Ureter (tissue), 1 donor: ENCODE measurements at places on chromosomes 16 and 17.

- no peak for DNase-seq
Observed at GRCh38 chr17:12571606-12572005, 94.1 kb upstream of the MYOCD start.

- DNase-seq = no peak
Observed at GRCh38 chr17:6231886-6232731, 161.9 kb downstream of the WSCD1 start.

- no peak for DNase-seq
Observed at GRCh38 chr17:7632492-7632894, 2.6 kb downstream of the SHBG start.

DNA sequence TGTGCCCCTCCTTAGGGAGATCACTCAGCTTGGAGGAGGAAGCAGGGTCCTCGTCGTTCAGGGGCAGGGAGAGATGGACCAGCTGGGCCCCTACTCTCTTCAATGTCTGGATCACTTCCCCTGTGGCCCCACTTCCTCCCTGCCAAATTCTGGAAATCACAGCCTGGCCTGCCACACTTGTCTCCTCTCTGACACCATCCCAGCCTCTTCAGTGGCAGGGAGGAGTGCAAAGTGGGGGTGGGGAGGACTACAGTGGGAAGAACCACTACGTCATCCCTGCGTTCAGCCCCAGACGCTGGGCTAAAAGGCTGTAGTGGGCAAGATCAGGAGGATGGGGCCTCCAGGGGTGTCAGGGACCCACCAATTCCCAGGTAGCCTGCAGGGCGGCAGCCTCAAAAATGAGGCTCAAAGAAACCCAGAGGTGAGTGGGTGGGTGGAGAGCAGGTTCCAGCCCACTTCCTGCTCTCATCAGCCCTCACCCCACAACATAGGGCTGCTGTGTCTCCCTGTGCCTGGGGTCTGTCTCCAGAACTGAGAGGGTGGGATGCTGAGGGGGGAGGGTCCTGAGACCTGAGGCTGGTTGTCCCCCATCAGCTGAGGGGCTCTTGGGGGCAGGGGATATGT is 25.0 kb upstream of the TAC4 start:
- no peak for DNase-seq

DNA sequence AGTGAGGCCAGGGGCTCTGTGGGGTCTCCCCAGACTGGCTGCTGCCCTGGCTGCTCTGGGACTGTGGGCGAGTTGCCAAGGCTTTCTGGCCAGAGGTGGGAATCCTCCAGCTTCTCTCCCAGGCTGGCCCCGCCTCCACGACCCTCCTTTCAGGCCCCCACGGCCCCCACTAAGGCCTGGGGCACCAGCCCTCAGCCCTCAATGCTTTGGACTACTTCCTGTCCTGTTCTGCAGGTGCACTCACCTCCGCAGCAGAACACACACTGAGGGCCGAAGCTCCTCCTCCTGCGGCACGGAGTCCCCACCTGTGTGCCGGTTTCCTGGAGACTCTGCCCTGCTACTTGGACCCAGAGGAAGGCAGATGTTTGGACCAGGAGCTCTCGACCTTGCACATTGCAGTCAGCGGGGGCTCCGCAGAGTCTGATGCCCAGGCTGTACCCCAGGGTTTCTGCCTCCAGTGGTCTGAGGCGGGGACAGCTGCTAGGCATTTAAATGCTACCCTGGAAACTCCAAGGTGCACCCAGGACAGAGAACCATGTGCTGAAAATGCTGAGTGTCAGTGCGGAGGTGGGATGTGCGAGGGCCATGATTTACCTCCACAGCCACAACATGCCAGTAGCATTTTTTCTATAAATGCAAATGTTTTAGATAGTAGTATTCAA is 223.8 kb downstream of the IRF8 start:
- no peak for DNase-seq

- DNase-seq = no peak
Observed at GRCh38 chr16:5758281-5758680, 660.7 kb upstream of the EEF2KMT start.

- DNase-seq = no peak
Observed at GRCh38 chr17:59668816-59669215, 38.4 kb downstream of the PTRH2 start.

DNA sequence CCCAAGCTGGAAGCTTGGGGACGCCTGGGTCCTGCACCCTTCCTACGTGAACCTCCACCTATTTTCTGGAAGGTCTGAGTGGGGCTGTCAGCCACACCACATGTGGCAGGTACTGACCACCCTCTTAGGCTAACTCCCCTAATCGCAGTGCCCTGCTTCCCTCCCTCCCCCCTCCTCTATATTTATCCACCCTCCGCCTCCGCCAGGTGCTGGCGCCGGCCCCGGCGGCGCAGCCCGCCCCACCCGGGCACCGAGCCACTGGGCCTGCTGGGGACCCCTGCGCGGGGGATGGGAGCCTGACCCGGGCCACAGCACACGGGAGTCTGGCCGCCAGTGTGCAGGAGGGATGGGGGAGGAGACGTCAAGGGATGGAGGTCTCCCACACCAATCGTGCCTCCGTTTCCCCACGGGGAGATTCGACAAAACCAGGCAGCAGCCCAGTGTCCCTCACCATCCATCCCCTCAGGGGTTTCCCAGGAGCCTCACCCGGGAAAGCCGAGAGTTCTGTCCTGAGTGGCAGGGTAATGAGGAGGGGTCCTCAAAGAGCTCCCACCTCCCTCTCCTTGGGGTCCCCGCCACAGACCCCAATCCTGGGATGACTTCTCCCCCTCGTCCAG is 1.3 kb downstream of the PLEKHH3 start:
- DNase-seq = no peak

- DNase-seq = no peak
Observed at GRCh38 chr17:44067545-44067940, 1.1 kb upstream of the LSM12 start.

- DNase-seq = no peak
Observed at GRCh38 chr17:80704894-80705293, 160.3 kb downstream of the RPTOR start.

DNA sequence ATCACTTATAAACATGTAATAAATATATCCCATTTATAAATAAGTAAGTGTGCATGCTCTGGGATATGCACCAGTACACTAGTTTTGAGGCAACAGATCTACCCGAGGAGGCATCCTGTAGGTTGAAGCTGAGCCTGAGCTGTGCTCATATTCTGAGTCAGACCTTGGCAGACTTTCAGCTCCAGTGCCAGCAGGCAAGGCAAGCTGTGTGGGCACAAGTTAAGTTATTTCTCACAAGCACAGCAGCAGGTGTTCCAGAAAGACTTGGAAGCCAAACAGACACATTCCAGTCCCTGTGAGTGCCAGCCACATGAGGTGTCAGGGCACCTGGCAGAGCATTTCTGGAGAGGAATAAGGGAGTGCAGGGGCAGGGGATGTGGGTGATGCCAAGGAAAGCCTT is 1.3 kb upstream of the CLEC19A start:
- DNase-seq = peak; percentile 46

DNA sequence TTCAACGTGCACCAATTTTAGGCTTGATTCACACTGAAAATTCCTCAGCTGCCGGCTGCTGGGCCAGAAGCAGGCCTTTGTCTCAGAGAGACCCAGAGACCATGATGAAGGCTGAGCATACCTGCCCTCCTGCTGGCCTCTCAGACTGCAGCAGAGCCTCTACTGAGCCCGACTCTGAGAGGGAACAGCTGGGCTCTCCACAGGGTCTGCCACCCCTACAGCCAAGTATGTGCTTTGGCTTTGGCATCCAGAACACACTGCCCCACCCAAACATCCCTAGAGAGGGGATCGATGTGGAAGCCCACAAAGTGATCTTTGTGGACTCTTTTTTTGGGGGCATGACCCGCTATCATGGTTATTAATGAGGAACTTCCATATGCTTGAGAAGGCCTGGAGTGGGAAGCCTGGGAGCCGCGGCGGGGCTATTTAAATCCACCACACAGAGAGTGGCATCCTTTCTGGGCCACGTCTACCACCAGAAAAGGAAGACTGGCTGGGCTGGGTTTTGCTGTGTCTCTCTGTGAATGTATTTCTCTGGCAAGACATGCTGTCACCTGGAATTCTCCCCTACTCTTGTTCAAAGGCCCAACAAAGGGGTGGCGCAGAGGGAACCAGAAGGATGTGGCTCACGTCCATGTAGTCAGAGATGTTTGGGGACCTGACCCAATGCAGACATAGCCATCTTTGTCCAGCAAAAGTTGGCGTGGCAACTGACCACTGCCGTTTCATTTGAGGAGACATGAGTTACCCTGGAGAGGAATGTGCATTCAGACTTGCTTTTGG is 69.3 kb downstream of the GNAO1 start:
- no peak for DNase-seq

DNA sequence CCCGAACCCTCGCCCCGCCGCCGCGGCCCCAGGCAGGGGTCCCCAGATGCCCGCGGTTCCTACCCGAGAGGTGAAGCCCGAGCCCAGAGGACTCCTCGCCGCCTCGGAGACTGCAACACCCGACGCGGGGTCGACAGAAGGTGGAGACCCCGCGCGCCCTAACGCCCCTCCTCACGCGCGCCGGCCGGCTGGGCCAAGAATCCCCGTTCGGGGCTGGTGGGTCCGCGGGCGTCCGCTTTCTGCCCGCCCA is 515 bp downstream of the SUMO2 start:
- no peak for DNase-seq

DNA sequence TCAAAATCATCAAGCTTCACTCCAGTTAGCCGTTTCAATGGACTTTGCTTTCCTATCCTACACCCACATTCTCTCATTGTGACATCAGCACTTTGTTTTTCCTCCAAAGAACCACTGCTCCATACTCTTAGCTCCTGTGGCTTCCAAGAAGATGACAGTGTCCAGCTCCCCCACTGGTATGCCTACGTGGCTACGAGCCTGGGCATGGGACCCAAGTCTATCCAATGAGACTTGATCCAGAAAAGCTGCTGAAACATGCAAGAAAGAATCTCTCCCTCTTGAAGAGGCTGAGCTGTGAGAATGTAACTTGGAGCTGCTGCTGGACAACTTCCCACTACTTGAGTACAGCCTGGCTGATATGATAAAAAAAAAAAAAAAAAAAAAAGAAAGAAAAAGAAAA is 9.4 kb downstream of the TOX3 start:
- no peak for DNase-seq

GRCh38 chr16:70162041-70162451 is 11.5 kb upstream of the CLEC18C start:
- no peak for DNase-seq

GRCh38 chr17:9928601-9929333 is 23.7 kb upstream of the RCVRN start:
- no peak for DNase-seq

DNA sequence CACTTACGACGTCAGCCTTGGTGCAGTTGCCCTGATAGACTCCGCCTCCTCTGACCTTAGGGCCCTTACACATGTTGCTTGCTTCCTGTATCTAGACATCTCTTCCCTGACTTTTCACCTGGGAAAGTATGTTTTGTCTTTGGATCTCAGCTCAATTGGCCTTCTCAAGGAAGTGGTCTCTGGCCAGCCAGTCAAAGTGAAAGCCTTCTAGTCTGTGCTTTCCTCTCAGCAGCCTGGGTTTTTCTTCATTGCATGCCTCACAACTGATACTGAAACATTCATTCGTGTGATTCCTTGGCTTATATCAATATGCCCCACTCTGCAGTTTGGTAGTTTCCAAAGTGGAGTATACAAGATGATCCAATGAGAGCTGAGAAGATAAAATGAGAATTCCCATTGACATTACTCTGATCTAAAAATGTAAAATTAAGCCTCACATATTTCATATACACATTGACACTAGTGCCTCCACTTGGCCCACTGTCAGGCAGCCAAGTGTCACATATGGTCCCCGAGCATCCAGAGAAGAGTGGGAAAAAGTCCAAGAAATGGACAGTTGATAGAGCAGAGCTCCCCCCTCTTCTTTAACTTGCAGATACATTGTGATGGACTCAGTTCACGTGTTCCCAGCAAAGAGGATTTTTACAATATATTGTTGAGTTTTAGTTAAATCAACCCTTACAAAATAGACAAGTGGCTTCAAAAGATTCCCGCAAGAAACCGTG is 371.2 kb upstream of the ASIC2 start:
- DNase-seq = no peak

GRCh38 chr16:4323845-4324488 is 8.1 kb downstream of the GLIS2 start:
- peak; percentile 67 for DNase-seq

- no peak for DNase-seq
Observed at GRCh38 chr17:82786427-82786826, 34.6 kb downstream of the TBCD start.

DNA sequence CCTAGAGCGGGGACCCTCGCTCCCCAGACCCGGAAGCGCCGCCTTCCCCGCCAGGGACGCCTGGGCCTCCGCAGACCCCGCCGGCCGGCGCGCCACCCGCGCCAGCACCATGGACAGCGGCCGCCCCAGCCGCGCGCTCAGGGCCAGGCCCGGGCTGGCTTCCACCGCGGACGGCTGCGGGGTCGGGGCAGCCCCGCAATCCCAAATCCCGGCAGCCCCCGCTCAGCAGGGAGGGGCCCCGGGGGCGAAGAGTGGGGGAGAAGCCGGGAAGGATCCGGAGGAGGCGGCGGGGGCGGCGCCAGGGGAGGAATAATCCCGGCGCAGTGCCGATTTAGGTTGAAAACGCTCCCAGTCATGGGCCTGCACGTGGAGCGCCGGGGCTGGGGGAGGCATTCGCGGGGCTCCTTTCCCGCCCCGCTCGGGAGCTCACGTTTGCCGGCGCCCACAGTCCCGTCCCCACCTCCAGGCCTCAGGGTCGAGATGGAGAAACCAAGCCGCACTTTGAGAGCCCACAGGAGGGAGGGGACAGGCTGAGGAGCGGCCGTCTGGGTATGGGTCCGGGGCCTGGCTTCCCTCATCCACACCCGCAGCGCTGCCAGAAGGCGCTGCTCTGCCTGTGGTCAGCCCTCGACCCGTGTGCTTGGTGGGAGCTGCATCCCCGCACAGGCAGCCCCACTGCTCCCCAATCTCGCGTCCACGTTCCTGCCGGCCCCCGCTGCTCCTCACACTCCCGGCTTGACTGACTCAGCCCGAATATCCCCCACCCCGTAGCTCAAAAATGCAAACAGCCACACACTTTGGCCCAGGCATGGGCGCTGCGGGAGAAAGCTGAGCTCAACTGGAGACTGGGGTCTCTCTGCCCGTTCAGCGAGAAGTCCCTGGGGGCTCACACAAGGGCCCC is 4.7 kb downstream of the FBXL16 start:
- no peak for DNase-seq

GRCh38 chr16:66541388-66542355 is 8.2 kb downstream of the TK2 start:
- no peak for DNase-seq

DNA sequence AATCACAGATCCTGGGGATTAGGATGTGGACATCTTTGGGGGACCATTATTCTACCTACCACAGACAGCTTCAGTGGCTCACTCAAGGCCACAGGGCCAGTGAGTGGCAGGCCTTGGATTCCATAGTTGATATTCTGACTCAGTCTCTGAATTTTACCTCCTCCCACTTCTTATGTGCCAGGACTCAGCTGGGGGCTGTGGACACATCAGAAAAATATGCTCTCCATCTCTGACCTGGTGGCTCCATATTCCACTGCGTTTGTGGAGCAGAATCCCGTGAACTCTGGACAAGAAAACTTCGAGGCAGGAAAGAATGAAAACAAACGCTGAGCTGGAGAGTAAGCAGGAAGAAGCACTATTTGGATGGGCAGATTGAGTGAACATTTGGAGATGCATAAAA is 301.8 kb upstream of the MAF start:
- no peak for DNase-seq
